ENCODE measurements at places on chromosomes 6 and 20. TPM values are rescaled to one million over a fixed set of nuclear protein-coding genes. Genes with fewer than 3 reads are reported as not detected.

PARD6B gene
- polyA plus RNA-seq: 0.38 TPM

POFUT1 gene
- polyA plus RNA-seq: 25.7 TPM

UNC93A gene
- polyA plus RNA-seq: not detected

FKBP1C gene
- 0.25 TPM for polyA plus RNA-seq

SOX18 gene
- 10.8 TPM for polyA plus RNA-seq

ELOVL2 gene
- 1.9 TPM for polyA plus RNA-seq

VPS16 gene
- polyA plus RNA-seq: 20.0 TPM

REM1 gene
- 5.8 TPM for polyA plus RNA-seq

TEAD3 gene
- 75.7 TPM for polyA plus RNA-seq

RGS17 gene
- 1.2 TPM for polyA plus RNA-seq

GABBR1 gene
- 33.1 TPM for polyA plus RNA-seq

PHACTR2 gene
- 29.7 TPM for polyA plus RNA-seq

PGC gene
- polyA plus RNA-seq: not detected

TSPO2 gene
- 0.70 TPM for polyA plus RNA-seq

CNBD2 gene
- 0.51 TPM for polyA plus RNA-seq

DST gene
- polyA plus RNA-seq: 192 TPM

BANF2 gene
- not detected for polyA plus RNA-seq

FNDC1 gene
- polyA plus RNA-seq: 193 TPM

MYB gene
- polyA plus RNA-seq: 0.77 TPM

NRN1 gene
- 28.1 TPM for polyA plus RNA-seq

Measured in forelimb muscle (tissue), 1 donor.